ENCODE measurements at places on chromosomes 2 and 18. TPM values are rescaled to one million over a fixed set of nuclear protein-coding genes. Genes with fewer than 3 reads are reported as not detected.
A peak's percentile ranks its signal among the peaks of the same experiment; 100 is the strongest.

GRCh38 chr2:120687210-120687609, 48.5 kb upstream of the GLI2 start:
- H3K27ac ChIP-seq = no peak overlapping the region
- H3K4me3 ChIP-seq = no peak overlapping the region
- H3K27me3 ChIP-seq = peaks cover 22% of the 10 kb centered on the region
- no peaks in the 10 kb centered on the region for H3K36me3 ChIP-seq
- H3K4me1 ChIP-seq = no peaks in the 10 kb centered on the region

DNA sequence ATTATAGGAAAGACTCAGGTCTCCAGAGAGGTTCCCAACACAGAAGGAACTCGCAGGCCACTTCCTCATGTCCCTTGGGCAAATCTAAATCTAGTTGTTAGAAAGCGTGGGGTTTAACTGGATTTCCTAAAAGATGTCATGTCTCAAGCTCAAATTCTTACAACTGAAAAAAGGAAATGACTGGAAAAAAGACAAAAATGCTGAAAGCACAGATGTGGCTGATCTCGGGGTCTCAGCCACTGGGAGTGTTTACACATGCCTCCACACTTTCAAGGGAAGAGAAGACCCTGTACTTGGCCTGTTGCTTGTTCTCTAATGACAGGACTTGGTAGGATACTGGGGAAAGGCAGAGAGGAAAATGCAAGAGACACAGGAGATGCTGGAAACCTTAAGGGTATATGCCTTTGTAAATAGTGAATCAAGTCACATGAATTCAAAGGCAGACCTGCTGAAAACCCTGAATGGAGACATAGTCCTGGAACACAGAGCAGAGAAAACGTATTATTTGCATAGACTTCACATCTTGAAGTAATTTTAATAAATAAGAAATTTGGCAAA, 160.9 kb upstream of the MEIS1 start:
- no peak for DNase-seq
- no peaks in the 10 kb centered on the region for H3K36me3 ChIP-seq
- no peak overlapping the region for H3K4me3 ChIP-seq
- H3K27me3 ChIP-seq = no peaks in the 10 kb centered on the region

- H3K36me3 ChIP-seq = no peaks in the 10 kb centered on the region
- H3K27ac ChIP-seq = no peak overlapping the region
- no peak overlapping the region for H3K4me3 ChIP-seq
- no peaks in the 10 kb centered on the region for H3K27me3 ChIP-seq
Observed at GRCh38 chr2:58709274-58709673, 468.1 kb upstream of the FANCL start.

GRCh38 chr2:240623531-240624010, 1.7 kb upstream of the GPR35 start:
- H3K36me3 ChIP-seq = peaks cover 5% of the 10 kb centered on the region
- H3K27me3 ChIP-seq = no peaks in the 10 kb centered on the region
- no peaks in the 10 kb centered on the region for H3K4me1 ChIP-seq
- no peak for DNase-seq
- no peak overlapping the region for H3K4me3 ChIP-seq
- H3K27ac ChIP-seq = no peak overlapping the region

GRCh38 chr18:46314011-46314410, 209.8 kb downstream of the HAUS1 start:
- H3K4me1 ChIP-seq = no peaks in the 10 kb centered on the region
- H3K4me3 ChIP-seq = no peak overlapping the region
- no peak for DNase-seq
- H3K27me3 ChIP-seq = peaks cover 2% of the 10 kb centered on the region

- no peaks in the 10 kb centered on the region for H3K36me3 ChIP-seq
- H3K27me3 ChIP-seq = no peaks in the 10 kb centered on the region
- peaks cover 6% of the 10 kb centered on the region for H3K4me1 ChIP-seq
- DNase-seq = no peak
Observed at GRCh38 chr2:167749016-167749415, 498.4 kb downstream of the STK39 start.

DNA sequence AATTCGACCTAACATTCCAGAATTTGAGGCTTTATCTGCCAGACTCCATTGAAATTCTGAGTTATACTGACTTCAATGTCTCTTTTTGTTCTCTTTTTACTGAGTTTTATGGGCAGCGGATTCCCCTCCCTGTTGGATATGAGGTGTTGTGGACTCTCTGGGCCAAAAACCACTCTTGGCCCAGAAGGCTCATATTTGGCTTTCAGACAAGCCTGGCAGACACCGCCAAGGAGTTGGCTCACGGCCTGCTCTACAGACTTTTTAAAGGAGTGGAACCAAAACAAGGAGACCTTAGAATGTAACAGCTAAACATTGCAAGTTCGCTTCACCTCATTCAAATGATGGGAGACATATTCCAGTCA, 206.4 kb upstream of the NCKAP5 start:
- peaks cover 23% of the 10 kb centered on the region for H3K4me1 ChIP-seq
- H3K36me3 ChIP-seq = no peaks in the 10 kb centered on the region
- peak overlapping the region; percentile 97 for H3K27ac ChIP-seq
- no peak for DNase-seq
- no peak overlapping the region for H3K4me3 ChIP-seq

- no peak for DNase-seq
- no peaks in the 10 kb centered on the region for H3K27me3 ChIP-seq
- peaks cover 6% of the 10 kb centered on the region for H3K36me3 ChIP-seq
- H3K4me3 ChIP-seq = no peak overlapping the region
- no peaks in the 10 kb centered on the region for H3K4me1 ChIP-seq
Observed at GRCh38 chr2:149872041-149872440, 284.5 kb upstream of the MMADHC start.

DNA sequence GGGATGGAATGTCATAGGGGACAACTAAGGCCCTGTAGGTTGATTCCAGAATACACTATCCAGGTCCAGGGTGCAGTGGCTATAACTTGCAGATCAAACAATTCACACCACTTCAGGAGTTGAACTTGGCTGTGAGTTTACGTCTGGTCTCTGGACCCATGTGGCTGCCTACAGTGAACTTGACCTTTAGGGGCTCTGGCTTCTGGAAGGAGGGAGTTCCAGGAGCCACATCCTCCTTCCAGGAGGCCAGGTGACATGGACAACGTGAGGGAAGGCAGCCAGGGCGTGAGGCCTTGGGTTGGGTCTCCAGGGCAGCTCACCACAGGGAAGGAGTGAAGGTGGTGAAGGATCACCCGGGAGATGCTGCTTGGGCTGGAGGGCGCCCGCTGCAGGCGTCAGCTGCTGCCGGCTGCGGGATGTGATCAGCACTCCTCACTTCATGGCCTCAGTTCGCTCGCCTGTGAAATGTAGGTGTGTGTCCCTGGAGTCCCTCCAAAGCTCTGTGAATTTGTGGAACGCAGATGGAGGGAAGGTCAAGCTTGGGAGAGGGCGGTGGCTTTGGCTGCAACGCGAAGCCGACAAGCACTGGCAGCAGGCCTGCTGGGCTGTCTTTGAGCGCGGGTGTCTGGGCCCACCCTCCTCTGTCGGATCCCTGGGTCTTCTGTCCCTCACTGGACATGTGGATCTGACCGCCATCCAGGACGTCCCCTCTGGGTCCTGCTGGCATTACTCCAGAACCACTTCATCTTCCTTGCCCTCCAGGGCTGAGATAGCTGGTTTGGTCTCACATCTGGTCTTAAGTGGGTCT, 146.5 kb downstream of the GLI2 start:
- H3K36me3 ChIP-seq = no peaks in the 10 kb centered on the region
- no peak for DNase-seq
- peaks cover 62% of the 10 kb centered on the region for H3K4me1 ChIP-seq
- H3K27me3 ChIP-seq = peaks cover 5% of the 10 kb centered on the region
- no peak overlapping the region for H3K4me3 ChIP-seq

DNA sequence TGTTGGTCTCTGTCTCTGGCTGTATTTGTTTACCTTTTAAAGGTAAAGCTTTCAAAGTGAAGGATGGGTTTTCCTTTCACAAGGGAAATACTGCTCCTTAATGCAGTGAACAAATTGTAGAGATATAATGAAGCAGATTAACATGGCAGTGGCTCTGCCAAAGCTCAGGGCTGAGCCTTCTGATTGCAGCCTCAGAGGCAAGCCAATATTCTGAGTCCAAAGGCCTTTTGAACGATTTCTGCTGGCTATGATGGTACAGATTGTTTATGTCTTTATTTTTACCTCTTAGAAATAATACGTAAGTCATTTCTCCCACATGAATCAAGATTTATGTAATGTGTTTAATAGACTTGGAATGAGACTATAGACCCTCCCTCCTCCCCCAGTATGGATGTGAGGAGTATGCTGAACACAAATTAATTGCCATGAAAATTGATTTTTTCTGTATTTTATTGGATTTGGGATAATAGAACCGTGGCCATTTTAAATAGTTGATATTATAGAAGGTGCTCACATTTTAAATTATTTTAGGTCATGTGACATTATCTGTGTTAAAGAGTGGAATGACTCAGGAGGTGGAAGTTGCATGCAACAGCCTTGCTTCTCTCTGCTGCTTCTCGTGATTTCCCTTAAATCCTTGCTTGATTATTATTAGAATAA, 772 bp downstream of the SCN2A start:
- H3K4me1 ChIP-seq = no peaks in the 10 kb centered on the region
- DNase-seq = no peak
- H3K27me3 ChIP-seq = peaks cover 13% of the 10 kb centered on the region
- H3K4me3 ChIP-seq = no peak overlapping the region
- no peaks in the 10 kb centered on the region for H3K36me3 ChIP-seq

- no peaks in the 10 kb centered on the region for H3K27me3 ChIP-seq
- H3K4me1 ChIP-seq = no peaks in the 10 kb centered on the region
- no peaks in the 10 kb centered on the region for H3K36me3 ChIP-seq
- no peak overlapping the region for H3K4me3 ChIP-seq
- DNase-seq = no peak
- H3K27ac ChIP-seq = no peak overlapping the region
Observed at GRCh38 chr2:160932960-160933359, 227.3 kb upstream of the TANK start.

GRCh38 chr2:25380586-25381375, 39.1 kb upstream of the DNMT3A start:
- no peaks in the 10 kb centered on the region for H3K27me3 ChIP-seq
- peaks cover 25% of the 10 kb centered on the region for H3K4me1 ChIP-seq
- no peak for DNase-seq
- no peak overlapping the region for H3K27ac ChIP-seq
- no peak overlapping the region for H3K4me3 ChIP-seq
- peaks cover 12% of the 10 kb centered on the region for H3K36me3 ChIP-seq

DNA sequence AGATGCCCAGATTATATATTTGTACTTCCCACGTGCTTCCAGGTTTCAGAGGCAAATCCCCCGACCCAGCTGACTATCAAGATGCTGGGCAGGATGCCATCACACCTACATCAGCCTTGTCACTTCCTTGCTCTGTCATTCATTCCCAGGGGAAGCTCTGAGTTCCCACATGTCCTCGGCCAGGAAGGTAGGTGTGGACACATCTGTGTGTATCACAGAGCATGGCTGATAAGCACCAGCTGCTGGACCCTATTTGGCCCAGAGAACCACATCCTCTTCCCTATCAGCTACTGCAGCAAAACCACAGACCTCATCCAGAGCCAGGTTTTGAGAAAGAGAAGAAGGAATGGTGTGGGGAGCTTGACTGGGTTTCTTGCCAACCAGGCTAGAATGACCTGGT, 31.9 kb upstream of the ITGA6 start:
- no peak overlapping the region for H3K4me3 ChIP-seq
- no peaks in the 10 kb centered on the region for H3K36me3 ChIP-seq
- H3K27ac ChIP-seq = no peak overlapping the region
- H3K4me1 ChIP-seq = peaks cover 11% of the 10 kb centered on the region
- no peaks in the 10 kb centered on the region for H3K27me3 ChIP-seq
- no peak for DNase-seq

DNA sequence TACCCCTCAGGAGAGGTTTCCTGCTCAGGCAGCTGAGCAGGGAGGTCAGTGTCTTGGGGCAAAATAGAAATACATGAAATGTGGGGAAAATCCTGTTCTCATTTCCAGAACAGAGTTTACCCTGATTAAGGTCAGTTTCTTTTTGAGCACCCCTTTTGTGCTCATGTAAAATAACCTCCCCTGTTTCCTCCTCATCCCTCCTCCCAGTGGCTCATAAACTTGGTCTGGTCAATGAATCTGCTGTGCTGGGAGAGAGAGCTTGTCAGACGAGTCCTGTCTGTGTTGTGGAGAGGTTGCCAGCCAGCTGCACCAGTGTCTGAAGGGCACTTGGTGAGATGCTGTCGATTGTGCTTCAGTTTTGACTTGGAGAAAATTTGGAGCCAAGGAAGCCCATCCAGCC, 48.6 kb downstream of the NTSR2 start:
- H3K27ac ChIP-seq = no peak overlapping the region
- H3K4me3 ChIP-seq = no peak overlapping the region
- H3K36me3 ChIP-seq = peaks cover 38% of the 10 kb centered on the region
- DNase-seq = no peak
- no peaks in the 10 kb centered on the region for H3K4me1 ChIP-seq

GRCh38 chr2:105734762-105735538, 9.8 kb upstream of the NCK2 start:
- peaks cover 2% of the 10 kb centered on the region for H3K36me3 ChIP-seq
- DNase-seq = no peak
- no peak overlapping the region for H3K4me3 ChIP-seq
- no peaks in the 10 kb centered on the region for H3K27me3 ChIP-seq

DNA sequence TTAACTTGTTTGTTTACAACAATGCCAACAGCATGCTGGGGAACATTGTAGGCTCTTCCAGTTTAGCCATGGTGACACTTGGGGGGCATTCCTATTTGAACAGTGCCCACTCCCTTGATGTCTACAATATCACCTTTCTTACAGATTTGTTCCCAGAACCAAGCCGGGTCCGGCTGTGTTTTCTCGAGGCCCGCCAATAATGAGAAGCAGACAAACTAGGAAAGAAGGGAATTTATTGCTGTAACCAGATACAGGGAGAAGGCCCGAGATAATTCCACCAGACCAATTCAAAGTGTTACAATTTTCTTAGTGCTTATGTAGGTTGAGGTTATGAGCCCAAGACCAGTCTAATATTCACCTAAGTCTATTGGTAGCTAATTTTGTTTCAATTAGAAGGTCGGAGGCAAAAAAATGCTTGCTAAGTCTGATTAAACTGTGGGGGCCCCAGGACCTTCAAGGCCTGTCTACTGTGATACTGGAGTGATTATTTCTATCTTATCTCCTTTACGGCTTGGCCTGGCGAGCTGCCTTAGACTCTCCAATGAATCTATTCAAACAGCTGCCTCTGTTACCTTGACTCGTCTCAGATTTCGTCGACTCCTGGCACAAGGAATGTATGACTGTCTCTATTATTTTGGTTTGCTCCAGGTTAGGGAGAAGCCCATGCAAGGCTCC, 59.1 kb upstream of the PSME4 start:
- no peak for DNase-seq
- H3K27ac ChIP-seq = peak overlapping the region; percentile 13
- H3K4me3 ChIP-seq = no peak overlapping the region
- H3K36me3 ChIP-seq = no peaks in the 10 kb centered on the region
- no peaks in the 10 kb centered on the region for H3K27me3 ChIP-seq
- H3K4me1 ChIP-seq = no peaks in the 10 kb centered on the region

CABLES1 gene
- 2.3 TPM for total RNA-seq

CRYBA2 gene
- total RNA-seq = not detected

DES gene
- 0.28 TPM for total RNA-seq

ARHGAP15 gene
- total RNA-seq = 2.8 TPM

KIAA1328 gene
- total RNA-seq = 12.3 TPM

IL1RL2 gene
- not detected for total RNA-seq

GDF7 gene
- 0.36 TPM for total RNA-seq

FEV gene
- total RNA-seq = not detected

OSBPL6 gene
- 10.8 TPM for total RNA-seq

LYPD1 gene
- total RNA-seq = 17.4 TPM

GBX2 gene
- 21.3 TPM for total RNA-seq

DSG2 gene
- 18.4 TPM for total RNA-seq

CBLN2 gene
- 0.58 TPM for total RNA-seq
